ENCODE measurements at places on chromosomes 11 and 22.

GRCh38 chr11:64893194-64894069 is 15.0 kb upstream of the EHD1 start:
- DNase-seq, result no peak

DNA sequence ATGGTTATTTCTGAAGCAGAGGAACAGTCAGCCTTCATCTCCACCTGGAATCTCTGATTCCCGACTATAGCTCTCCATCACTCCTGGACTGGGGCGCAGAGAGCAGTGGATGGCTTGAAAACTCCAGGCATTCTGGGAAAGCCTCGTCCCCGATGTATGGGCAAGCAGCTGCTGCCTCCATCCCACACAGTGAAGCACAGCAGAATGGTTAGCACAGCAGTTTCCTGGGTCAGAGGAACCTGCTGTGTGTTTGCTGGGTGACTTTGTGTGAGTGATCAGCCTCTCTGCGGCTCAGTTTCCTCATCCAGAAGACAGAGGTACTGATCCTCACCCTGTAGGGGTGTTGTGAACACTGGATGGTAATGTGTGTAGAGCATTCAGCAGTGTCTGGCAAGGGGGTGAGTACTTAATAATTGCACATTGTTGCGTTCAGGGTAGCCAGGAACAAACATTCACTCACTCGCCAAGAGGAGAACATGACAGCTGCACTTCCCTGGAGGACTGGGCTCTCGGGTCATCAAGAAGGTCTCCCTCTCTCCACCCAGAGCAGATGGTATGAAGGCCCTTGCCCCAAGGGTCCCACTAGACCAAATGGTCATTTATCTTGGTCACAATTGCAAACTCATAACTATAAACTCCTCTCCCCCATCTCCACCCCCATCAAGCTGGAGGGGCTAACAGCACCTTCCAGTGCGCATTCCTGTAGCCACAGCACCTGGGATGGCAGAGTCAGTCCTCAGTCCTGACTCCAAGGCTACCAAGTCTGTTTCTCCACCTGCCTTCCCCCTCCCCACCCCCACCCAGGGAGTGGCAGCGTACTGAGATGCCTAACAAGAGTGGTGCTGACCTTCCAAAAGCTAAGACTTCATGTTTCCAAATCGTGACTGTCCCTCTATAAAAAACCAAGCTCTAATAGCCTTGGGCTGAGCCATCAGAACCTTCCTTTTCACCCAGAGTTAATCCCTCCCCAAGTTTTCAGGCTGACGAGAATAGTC is 1.5 kb upstream of the CHST1 start:
- no peak for DNase-seq

- no peak for DNase-seq
Measured at GRCh38 chr22:28903729-28904128, 20.4 kb downstream of the ZNRF3 start.

GRCh38 chr22:33919391-33920196 is 682 bp downstream of the LARGE1 start:
- DNase-seq, result peak; percentile 13

GRCh38 chr11:109388982-109389381 is 33.0 kb upstream of the C11orf87 start:
- no peak for DNase-seq

GRCh38 chr11:73759610-73760134 is 1.2 kb downstream of the RAB6A start:
- DNase-seq, result no peak

DNA sequence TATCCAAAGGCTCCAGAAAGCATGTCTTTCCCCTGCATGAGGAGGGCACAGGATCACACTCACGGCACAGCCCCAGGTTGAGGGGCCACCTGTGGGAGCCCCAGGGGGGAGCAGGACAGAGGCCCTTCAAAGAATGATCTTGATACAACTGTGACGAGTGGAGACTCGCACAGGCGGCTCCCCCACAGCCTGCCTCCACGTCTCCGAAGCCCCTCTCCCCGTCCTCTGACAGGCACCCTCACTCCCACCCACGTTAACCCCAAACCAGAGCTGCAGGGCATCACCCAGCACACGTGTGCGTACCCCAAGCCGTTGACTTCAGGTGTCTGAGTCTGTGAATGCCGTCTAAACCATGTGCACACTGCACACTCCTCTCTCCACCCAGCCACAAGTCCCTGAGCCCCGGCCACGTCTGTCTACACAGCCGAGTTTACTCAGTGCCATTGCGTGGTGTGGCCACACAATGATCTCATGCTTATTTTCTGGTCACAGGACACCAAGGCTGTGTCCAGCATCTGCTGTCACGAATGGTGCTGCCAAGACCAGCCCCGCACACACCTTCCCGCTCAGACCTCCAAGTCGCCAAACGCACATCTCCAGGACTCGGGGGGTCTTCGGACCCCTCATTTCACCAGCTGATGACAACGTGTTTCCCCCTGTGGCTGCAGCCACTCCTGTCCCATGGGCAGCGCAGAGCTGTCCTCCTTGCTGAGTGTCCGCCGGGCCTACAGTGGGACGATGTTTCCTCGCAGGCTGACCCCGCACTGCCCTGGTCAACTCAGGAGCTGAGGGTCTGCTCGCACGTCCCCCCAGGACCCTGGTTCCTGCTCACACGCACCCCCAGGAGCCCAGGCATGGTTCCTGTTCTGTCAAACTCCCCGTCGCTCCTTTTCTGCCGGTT is 251.2 kb downstream of the BRD1 start:
- no peak for DNase-seq

DNA sequence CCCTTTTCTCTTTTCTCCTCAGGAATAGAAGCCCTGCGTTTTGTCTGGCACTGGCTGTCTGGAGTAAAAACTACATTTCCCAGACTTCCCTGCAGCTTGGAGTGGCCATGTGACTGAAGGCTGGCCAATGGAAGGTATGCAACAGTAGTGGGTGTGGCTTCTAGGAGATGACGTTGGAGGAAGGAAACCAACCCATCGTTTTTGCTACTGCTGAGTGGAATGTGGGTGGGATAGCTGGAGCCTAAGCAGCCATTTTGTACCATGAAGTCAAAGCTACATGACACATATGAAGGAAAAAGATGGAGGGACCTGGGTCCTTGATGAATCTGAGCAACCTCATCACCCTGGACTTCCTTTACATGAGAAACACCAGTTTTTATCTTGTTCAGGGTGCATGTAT is 19.6 kb downstream of the FGF3 start:
- DNase-seq, result no peak

DNA sequence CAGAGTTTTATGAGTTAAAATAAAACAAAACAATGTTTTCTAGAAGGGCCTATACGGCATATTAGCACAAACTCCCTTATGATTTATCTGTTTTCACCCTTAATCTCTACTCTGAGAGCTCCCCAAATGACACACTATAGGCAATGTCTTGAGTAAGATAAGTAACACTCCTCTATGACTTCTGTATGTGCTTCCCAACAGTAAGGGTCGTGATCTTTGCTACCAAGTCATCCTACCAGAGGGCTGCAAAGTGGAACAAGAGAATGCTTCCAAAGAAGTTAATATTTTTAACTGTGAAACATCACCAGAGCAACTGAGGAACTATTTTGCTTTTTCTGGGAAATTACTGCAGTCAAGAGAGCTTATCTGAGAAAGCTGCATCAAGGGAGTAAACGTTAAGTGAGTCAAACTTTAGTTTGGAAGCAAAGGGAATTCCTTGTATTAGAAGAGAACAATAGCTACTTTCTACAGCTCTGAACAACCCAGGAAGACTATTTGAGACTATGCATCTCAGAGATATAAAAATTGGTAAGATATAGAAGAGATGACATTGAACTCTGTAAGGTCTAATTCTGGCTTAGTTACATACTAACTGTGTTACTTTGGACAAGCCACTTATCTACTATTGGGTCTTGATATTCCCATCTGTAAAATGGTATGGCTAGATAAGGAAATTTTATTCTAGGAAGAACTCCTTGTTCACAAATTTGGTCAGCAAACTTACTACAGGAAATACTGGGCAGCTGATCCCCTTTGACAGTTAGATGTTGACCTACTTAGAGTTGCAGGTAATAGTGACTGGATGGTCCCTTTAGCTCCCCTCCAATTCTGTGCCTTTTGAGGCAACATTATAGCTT is 43.7 kb upstream of the CCDC34 start:
- no peak for DNase-seq

DNA sequence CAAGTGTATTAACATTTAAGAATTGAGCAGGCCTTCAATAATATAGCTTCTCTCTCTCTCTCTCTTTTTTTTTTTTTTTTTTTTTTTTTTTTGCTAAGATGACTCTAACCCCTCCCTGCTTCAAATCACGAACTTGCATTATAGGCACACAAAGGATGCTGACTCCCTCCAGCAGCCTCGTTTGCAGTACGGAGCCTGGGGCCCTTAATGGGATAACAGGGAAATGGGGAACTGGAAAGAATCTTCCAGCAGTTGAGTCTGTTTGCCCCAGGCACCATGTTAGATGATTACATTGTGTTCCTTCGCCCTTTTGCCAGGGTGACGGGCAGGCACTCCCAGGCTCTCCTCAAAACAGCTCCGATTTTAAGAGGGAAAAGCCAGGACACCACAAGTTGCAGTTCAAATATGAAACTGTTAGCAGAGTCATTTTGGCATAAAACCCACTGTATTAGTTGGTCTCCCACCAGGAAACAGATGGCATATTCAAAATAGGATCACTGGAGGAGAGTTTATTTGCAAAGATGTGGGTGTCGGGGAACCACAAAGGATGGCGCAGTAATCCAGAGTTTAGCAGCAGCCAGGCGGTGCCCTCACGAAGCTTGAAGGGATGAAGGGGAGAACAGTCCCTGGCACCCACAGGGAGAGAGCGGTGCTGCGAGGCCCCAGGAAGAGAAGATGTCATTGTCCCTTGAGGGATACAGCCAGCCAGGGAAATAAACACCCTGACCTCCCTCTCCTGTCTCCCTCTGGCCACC is 26.5 kb upstream of the TREH start:
- DNase-seq, result no peak

DNA sequence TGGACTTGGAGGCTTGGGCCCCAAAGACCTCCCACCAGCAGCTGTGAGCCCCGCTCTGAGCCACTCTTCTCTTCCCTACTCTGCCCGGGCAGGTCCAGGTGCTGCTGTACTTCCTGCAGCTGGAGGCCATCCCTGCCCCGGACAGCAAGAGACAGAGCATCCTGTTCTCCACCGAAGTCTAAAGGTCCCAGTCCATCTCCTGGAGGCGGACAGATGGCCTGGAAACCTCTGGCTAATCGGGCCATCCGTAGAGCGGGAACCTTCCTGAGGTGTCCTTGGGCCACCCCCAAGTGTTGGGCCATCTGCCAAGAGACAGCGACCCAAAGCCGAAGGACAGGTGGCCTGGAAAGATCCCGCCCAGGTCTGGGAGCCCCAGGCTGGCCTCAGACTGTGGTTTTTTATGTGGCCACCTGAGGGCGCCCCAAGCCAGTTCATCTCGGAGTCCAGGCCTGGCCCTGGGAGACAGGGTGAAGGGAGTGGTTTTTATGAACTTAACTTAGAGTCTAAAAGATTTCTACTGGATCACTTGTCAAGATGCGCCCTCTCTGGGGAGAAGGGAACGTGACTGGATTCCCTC is 135.1 kb downstream of the BCR start:
- DNase-seq, result peak; percentile 59

GRCh38 chr22:50694766-50695420 is 22.3 kb downstream of the SHANK3 start:
- DNase-seq, result no peak

DNA sequence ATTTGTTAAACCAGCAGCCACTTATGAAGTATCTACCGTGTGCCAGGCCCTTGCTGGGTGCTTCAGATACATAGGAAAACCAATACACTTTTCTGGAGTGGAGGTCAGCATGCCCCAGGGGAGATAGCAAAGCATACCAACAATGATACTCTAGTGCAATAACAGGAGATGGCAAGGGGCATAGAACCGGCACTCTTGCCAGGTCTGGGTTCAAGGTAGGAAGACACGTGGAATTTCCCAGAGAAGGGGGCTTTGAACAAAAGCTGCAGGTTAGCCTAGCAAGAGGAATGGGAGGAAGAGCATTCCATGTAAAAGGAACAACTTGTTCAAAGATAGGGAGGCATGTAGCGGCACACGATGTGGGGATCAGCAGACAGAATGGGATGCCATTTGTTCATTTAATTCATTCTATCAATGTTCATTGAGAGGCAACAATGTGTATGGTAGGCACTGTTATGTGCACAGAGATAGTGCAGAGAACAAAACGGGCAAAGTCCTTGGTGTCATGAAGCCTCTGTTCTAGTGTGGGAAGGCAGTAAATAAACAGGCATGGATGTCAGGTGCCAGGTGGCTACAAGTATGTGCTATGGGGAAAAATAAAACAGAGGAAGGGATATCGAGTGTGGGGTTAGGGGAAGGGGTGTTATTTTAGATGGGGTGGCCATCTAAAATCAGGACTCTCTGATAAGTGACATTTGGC is 162.6 kb upstream of the E2F8 start:
- DNase-seq, result no peak

GRCh38 chr11:65113839-65114238 is 2.2 kb downstream of the TM7SF2 start:
- DNase-seq, result no peak

Measured in stimulated activated naive CD8-positive, alpha-beta T cell treated with anti-CD3 and anti-CD28 coated beads, Interleukin-15, Interleukin-2, amounts not matched to agents 100 U/mL and 50 U/mL, for 24 hours (primary cell).